ENCODE measurements at places on chromosomes 1 and 21. TPM values are rescaled to one million over a fixed set of nuclear protein-coding genes. Genes with fewer than 3 reads are reported as not detected.

DNA sequence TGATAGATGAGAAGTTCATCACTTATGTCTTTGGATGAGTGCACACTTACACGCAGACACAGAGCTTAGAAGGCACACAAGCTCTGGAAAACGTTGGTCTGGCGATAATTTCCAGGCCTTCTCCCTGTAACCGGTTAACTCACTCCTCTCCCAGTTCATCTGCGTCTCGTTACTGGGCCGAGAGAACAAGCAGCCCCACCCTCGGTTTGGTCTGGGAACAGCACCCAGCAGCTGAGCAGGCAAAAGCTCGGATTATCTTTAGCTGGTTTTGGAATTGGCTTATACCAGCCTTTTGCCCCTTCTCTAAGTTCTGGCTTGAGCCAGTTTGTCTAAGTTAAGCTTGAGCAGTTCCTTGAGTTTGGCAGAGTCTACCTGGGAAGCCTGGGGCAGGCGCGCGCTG, 27.3 kb upstream of the COL6A1 start:
- DNase-seq: no peak

- no peak for DNase-seq
Observed at GRCh38 chr1:64744492-64745180, at the start of gene RAVER2. TSS of gene RAVER2 (plus strand) at chr1:64745075. CDS start at chr1:64745173, 98 bp downstream.

DNA sequence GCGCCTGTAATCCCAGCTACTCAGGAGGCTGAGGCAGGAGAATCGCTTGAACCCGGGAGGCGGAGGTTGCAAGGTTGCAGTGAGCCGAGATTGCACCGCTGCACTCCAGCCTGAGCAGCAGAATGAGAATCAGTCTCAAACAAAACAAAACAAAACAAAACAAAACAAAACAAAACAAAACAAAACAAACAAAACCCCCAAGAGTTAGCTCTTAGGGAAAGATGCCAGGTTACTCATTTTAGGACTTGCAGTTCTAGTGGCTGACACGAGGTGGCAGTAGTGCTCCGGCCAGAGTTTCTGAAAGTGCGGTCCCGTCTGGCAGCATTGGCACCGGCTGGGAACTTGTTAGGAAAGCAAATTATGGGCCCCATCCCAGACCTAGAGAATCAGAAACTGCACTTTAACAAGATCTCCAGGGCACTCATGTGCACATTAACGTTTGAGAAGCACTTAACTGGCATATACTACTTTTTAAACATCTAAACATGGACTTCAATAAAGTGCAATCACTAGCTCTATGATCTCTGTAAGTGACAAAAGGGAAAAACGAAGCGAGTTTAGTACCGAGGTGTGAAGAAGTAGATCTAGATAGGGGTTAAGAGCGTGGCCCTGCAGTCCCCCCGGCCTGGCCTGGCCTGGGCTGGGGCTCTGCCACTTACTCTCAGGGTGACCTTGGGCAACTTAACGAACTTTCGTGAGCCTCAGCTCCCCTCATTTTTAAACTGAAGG, 41.9 kb upstream of the TNFRSF1B start:
- DNase-seq: peak; percentile 95

GRCh38 chr1:68919075-68919474, 422.2 kb upstream of the DEPDC1 start:
- no peak for DNase-seq

DNA sequence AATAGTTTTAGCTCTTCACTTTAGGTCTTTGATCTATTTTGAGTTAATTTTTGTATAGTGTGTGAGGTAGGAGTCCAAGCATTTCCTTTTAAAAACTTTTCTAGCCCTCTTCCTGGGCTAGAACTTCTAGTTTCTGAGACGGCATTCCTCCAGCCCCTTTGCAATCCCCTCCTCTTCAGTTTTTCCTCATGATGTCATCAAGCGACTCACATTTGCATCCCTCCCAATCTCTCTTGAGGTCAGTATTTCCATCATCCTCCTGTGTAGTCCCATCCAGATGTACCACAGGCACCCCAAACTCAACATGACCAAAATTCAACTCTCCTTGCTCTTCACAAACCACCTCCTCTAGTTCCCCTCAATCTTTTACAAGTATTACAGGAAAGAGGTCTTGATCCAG, 10.7 kb downstream of the HMGN2 start:
- no peak for DNase-seq

- DNase-seq: no peak
Observed at GRCh38 chr1:46772571-46772970, 26.3 kb upstream of the CYP4B1 start.

DNA sequence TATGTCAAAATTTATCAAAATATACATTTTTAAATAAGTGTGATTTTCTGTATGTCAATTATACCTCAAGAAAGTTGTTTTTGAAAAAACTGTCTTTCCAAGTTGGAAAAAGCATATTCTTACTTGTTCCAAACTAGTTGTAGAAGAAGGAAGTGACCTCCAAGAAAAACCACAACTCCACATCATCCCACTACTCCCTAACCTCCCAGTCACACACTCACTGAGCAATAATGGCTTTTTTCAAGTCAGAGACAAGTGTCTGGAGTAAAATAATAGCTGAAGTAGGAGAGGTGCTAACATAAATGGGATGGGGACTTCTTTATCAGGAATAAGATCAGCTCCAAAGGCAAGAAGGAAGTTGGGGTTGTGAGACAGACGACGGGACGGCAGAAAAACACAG, 13.4 kb downstream of the EPRS1 start:
- no peak for DNase-seq

- peak; percentile 91 for DNase-seq
Observed at GRCh38 chr1:207919523-207920170, 8.7 kb upstream of the CD34 start.

- no peak for DNase-seq
Observed at GRCh38 chr1:94863919-94864318, 43.8 kb downstream of the SLC44A3 start.

DNA sequence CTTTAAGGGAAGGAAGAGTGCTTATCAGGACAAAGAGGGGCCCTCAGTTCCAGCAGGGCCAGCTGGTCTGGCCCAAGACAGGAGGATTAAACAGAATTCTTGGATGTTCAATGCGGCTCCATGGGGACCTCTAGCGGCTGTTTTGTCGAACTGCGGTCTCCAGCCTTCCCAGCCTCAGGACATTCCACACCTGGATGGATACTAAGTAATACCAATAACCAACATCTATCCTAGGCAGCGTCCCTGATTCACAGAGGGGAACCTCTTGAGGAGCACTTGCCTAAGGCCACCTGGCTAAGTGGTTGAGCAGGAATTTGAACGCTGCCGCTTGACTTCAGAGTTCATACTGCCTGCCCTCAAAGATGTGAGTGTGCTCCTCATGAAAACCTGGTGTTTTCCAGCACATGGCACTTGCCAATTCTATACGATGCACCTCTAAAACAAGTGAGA, 15.5 kb upstream of the CD247 start:
- DNase-seq: no peak

- DNase-seq: no peak
Observed at GRCh38 chr1:178993559-178993958, 32.1 kb upstream of the FAM20B start.

DNA sequence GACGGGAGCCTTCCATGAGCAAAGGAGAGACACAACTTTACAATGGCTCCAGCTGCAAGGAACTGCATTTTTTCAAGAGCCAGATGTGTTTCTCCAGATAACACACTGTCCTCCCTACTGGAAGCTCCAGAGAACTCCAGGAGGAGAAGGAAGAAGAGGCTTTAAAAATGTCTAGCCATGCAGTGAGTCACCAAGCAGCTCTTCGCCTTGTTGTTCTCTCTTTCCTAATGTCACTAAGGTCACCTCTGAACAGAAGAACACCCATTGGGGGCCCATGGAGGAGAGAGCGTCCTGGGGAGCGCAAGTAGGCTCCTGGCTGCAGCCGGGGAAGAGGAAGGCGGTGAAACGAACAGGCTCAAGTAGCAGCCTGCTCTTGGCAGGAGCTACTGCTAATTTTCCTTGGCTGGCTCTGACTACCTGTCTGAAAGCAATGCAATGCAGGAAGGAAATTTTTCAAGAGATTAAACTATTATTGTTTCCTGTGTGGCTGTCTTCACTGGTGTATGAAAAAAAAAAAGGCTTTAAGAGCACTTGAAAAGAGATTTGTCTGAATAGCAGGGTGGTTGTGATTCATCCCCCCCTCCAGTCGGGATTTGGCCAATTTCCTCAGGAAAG, 321.9 kb downstream of the SETD4 start:
- DNase-seq: no peak

DNA sequence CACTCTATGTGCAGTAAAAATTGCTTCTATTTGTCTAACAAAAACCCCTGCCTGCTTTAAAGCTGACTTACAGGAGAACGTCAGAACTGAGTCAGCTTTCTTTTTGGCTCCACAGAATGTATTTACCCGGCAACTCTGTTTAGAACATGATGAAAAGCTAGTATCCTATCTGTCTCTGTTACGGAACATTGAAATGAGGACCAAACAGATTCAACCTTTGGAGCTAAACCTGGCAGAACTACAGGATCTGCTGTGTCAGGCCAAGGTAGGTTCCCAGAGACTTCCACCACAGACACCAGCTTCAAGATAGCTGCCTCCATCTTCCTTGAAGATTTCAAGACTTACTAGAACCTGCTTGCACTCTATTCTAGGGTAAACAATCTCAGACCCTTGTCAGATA, 132.6 kb downstream of the MACF1 start:
- no peak for DNase-seq

GRCh38 chr1:115828101-115829022, 12.6 kb downstream of the NHLH2 start:
- no peak for DNase-seq

- no peak for DNase-seq
Observed at GRCh38 chr21:41616031-41616591, 108.2 kb upstream of the TMPRSS2 start.

GRCh38 chr21:25790878-25791204, 56.1 kb downstream of the GABPA start:
- no peak for DNase-seq

GRCh38 chr1:86758570-86758969, 54.2 kb downstream of the SH3GLB1 start:
- DNase-seq: no peak

DNA sequence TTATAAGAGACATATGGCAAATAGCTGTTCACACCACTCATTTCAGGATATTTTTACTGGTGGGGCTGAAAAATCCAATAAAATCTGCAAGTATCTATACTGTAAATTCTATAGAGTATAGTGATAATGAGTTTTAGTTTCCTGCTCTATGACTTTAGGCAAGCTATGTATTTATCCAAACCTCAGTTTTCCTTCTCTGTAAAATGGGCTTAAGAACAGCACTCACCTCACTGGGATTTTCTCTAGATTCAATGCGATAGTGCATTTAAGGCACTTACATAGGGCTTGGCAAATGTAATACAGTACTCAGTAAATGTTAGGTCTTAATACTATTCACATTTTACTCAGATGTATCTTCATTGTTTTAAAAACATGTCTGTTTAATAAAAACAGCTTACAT, 168.7 kb downstream of the ATG4C start:
- DNase-seq: no peak

DNA sequence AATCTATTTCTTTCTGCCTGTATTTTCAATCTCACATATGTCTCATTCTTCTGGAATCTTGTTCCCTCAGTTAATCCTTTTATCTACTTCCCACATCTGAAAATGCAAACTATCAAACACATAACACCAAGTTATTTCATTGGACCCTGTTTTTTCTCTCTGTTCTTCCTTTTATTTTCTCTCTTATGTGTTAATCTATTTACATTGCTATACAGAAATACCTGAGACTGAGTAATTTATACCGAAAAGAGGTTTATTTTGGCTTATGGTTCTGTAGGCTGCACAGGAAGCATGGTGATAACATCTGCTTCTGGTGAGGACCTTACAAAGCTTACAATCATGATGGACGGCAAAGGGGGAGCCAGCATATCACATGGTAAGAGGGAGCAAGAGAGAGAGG, 247.6 kb downstream of the TGFB2 start:
- no peak for DNase-seq

DNA sequence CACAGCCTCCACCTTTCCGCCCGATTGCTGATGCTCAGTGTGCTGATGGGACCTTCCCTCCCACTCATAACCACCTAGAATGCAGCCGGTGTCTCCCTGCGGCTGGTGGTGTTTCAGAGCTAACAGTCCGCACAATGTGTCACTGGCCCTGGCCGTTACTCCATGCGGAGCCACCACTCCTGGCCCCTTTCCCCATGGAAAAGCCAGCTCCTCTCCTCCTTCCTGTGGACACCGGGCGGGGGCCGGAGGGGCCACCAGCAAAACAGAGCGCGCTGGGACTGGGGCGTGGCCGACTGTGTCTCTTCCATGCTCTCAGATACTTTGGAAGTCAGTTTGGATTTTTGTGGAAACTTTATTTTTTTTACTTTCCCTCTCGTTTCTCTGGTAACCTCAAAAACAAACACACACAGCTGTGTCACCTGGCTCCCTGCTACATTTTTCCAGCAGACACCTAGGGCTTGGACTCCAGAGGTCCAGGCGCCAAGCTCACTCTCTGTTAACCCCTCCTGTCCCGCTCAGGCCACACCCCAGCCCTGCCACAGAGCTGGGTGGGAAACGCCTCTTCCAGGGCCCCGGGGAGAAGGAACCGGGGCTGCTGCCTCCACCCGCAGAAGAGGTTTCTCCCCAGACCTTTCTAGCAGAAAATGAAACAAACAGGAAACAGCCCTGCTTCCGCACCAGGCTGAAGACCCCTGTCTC, 32.5 kb upstream of the COL6A2 start:
- DNase-seq: peak; percentile 92

GRCh38 chr1:230352537-230352936, 73.6 kb downstream of the PGBD5 start:
- DNase-seq: no peak

- no peak for DNase-seq
Observed at GRCh38 chr1:171221665-171222591, 26.4 kb upstream of the FMO1 start.

- DNase-seq: no peak
Observed at GRCh38 chr1:69413129-69413528, 154.6 kb upstream of the LRRC7 start.

- DNase-seq: no peak
Observed at GRCh38 chr1:62285440-62285839, 33.8 kb downstream of the KANK4 start.

DNA sequence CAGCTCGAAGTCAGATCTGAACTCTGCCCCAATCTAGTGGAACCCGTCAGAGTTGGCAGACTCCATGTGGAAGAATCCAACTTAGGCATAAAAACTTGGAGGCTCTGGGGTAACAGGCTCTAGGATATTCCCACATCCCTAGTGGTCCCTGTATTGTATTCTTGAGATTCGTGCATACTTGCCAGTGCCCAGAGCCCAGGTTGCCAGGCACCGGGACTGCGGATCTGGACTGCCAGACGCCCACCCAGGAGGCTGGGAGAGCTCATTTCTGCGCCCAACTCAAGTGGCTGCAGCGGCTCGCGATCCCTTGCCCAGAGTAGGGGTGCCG, 1.1 kb downstream of the GRIK1 start:
- no peak for DNase-seq

DNA sequence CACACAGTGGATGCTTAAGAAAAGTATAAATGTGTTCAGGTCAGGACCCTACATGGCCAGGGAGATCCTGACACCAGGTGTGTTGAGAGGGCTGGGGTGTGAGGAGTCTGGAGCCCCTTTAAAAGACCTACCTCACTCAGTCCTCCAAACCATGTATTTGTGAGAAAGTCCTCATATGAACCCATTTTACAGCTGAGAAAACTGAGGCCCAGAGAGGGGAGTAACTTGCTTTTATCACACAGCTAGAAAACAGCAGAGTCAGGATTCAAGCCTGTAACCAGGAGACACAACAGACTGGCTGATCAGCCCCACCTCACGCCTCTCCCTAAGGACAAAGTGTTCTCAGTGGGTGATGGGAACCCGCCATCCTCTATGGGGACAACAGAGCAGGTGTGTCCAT, 706.7 kb downstream of the PTPRU start:
- no peak for DNase-seq

Gene PROK1
- total RNA-seq: not detected

Gene A3GALT2
- not detected for total RNA-seq

Gene NTRK1
- total RNA-seq: 2.5 TPM

Gene IGSF21
- 2.7 TPM for total RNA-seq

Gene OR2T11
- not detected for total RNA-seq

Gene IL24
- total RNA-seq: not detected
